Fibroblast of skin of left quadriceps (primary cell): ENCODE measurements at places on chromosomes 5 and 9.
A peak's percentile ranks its signal among the peaks of the same experiment; 100 is the strongest.

DNA sequence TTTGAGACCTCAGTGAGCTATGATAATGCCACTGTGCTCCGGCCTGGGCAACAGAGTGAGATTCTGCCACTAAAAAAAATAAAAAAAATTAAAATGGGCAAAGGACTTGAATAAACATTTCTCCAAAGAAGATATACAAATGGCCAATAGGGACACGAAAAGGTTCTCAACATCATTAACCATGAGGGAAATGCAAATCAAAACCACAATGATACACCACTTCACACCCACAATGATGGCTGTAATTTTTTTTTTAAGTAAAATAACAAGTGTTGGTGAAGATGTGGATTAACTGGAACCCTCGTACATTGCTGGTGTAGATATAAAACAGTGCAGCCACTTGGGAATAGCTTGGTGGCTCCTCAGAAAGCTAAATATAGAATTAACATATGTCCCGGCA is 68.0 kb downstream of the SIL1 start:
- no peak for DNase-seq

- DNase-seq, result no peak
These were observed 1.3 kb downstream of the BRD3OS start for GRCh38 chr9:134026581-134026980.

DNA sequence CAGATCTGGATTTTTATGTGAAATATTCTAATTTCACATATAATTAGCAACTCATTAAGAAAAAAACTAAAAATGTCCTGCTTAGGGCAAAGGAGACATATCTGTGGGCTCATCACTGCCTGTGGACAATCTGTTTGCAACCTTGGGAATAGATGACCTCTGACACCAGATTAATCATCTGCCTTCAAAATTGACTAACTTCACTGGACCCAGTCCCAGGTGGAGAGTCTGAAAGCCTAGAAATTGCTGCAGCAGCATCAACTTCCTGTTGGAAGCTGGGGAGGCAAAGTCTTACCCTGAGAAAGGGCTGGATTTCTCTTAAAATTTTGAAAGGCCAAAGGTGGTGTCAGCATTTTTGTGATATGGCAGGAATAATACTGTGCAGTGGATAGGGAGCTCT is 76.3 kb upstream of the TNC start:
- no peak for DNase-seq

- DNase-seq, result no peak
These were observed 6.6 kb upstream of the SQSTM1 start for GRCh38 chr5:179814090-179814489.

DNA sequence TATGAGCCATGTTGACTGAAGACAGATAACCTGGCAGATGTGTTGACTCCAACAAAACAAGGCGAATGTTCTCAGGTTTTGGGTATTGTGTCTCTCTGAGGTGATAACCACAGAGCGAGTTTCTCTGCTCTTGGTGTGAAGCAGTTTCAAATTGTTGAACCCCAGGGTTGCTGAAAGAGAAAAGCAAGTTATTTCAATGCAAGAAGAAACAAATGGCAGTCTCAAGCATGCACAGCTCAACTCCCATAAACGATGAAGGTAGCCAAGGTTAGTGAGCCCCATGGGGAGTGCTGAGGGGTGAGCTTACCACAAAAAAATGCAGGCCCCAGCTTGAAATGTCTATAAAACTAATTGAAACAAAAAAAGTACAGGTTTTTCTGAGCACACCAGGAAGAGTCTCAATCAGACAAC is 220.8 kb upstream of the DAPK1 start:
- DNase-seq, result peak; percentile 84

GRCh38 chr5:11897781-11898180 is 6.5 kb downstream of the CTNND2 start:
- no peak for DNase-seq

DNA sequence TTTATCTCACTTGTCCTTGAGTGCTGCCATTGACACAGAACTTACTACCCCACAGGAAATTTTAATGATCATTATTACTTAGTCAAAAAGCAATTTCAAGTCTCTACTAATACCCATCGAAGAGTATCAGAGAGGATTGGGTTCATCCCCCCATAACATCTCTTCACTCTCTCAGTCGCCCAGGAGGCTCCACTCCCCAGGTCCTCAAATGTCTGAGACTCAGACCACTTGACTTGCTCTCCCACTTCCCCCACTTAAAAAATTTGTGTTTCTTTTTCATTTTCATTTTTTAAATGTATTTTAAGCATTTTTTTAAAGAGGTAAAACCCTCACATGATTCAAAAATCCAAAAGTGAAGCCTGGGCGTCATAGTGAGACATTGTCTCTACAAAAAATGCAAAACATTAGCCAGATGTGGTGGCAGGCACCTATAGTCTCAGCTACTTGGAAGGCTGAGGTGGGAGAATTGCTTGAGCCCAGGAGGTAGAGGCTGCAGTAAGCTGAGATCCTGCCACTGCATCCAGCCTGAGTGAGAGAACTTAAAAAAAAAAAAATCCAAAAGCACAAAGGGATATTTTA is 56.8 kb upstream of the TRAF1 start:
- DNase-seq, result no peak

GRCh38 chr9:34457266-34458012 is 931 bp downstream of the FAM219A start:
- peak; percentile 37 for DNase-seq

DNA sequence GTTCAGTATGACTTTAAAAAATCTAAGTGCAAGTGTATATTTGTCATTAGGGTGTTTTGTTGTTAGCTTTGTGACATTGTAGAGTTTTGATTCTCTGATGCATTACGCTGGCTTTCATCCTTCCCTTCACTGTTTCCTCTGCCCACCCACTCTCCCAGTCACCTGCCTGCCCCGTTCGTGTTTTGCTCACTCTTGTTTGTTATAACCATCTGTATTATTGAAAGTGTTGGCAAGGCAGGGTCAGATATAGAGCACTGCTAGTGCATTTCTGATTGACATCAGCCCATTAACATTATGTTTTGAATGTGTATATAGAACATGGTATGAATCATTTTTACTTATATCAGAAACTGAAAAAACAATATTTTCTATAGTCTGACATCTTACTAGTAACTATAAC is 27.3 kb downstream of the SCGB3A1 start:
- no peak for DNase-seq

- DNase-seq, result peak; percentile 63
These were observed 51.2 kb upstream of the TESK1 start for GRCh38 chr9:35553670-35554543.

GRCh38 chr9:127119320-127119709 is 3.1 kb downstream of the ANGPTL2 start:
- DNase-seq, result no peak

GRCh38 chr9:133919253-133920115 is 72.6 kb downstream of the VAV2 start:
- no peak for DNase-seq

GRCh38 chr9:120388003-120388855 is 191.7 kb downstream of the CDK5RAP2 start:
- DNase-seq, result no peak

DNA sequence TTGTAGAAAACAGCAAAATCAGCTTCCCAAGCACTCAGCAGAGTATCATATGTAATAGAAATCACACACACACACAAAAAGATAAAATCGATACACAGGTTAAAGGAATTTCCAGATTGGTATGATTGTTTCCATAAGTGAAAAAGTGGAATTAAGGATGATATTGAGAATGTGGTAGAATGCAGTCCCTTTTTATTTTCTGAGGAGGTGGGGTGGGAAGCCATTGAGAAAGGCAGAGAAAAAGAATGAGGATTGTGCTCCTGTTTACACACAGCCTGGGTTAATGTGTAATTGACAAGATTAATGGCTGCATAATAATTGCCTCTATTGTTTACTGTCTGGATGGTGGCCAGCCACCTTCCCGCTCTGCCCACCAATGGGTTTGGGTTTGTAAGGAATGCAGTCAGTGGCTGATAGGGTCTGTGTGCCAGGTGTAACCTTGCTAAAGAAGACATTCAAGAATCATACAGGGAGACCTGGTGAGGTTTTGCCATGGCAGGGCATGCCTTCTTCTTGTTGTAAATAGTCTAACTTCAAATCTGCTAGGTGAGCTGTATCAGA is 177.2 kb upstream of the MAP3K1 start:
- DNase-seq, result no peak

- no peak for DNase-seq
These were observed 1.1 kb downstream of the HEXB start for GRCh38 chr5:74685979-74686631.

GRCh38 chr5:163595932-163596607 is 90.7 kb downstream of the MAT2B start:
- DNase-seq, result no peak

DNA sequence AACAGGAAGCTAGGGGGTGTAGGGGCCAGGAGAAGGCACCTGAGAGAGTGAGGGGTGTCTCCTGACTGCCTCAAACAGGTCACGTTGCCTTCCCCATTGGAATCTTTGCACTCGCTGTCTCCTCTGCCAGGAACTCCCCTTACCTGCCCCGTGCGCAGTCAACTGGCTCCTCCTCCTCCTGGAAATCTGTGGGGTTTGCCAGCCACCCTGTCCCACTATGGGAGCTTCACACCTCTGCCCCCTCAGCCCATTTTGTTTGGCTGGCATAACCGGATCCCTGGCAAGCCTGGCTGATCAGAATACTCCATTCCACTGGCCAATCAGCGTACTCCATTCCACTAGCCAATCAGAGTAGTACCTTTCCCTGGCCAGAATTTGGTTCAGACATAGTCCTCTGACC is 10.4 kb upstream of the SLC34A1 start:
- DNase-seq, result no peak

- no peak for DNase-seq
These were observed 16.3 kb downstream of the DAPK1 start for GRCh38 chr9:87513880-87514535.

GRCh38 chr9:100090880-100091279 is 7.9 kb downstream of the ERP44 start:
- DNase-seq, result no peak

DNA sequence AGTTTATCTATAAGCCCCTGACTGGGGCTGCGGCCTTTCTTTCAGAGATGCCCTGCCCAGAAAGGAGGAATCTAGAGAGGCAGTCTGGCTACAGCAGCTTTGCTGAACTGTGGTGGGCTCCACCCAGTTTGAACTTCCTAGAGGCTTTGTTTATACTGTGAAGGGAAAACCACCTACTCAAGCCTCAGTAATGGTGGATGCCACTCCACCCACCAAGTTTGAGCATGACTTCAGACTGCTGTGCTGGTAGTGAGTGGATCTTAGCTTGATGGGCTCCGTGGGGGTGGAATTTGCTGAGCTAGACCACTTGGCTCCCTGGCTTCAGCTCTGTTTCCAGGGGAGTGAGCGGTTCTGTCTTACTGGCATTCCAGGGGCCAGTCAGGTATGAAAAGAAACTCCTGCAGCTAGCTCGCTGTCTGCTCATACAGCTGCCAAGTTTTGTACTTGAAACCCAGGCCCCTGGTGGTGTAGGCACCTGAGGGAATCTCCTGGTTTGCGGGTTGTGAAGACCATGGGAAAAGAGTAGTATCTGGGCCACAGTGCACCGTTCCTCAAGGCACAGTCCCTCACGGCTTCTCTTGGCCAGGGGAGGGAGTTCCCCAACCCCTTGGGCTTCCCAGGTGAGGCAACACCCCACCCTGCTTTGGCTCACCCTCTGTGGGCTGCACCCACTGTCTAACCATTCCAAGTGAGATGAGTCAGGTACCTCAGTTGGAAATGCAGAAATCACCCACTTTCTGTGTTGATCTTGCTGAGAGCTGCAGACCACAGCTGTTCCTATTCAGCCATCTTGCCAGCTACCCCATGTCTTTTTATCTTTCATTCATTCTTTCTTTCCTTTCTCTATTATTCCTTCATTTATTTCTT is 211.8 kb upstream of the C9orf72 start:
- no peak for DNase-seq

DNA sequence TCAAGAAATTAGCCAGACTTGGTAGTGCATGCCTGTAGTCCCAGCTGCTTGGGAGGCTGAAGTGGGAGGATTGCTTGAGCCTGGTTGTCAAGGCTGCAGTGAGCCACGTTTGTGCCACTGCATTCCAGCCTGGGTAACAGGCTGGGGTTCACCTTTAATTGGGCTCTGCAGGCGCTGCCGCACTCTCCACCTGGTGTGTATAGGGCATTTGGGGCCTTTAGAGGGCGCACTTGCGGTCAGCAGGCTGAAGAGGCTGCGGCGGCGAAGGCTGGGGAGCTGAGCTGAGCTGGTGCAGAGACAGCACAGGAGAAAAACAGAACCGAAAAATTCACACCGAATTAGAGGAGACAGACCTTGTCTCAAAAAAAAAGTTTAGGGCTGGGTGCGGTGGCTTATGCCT is 31.2 kb downstream of the CDK7 start:
- no peak for DNase-seq

- peak; percentile 6 for DNase-seq
These were observed 102.6 kb upstream of the TRPM3 start for GRCh38 chr9:71223953-71224538.

DNA sequence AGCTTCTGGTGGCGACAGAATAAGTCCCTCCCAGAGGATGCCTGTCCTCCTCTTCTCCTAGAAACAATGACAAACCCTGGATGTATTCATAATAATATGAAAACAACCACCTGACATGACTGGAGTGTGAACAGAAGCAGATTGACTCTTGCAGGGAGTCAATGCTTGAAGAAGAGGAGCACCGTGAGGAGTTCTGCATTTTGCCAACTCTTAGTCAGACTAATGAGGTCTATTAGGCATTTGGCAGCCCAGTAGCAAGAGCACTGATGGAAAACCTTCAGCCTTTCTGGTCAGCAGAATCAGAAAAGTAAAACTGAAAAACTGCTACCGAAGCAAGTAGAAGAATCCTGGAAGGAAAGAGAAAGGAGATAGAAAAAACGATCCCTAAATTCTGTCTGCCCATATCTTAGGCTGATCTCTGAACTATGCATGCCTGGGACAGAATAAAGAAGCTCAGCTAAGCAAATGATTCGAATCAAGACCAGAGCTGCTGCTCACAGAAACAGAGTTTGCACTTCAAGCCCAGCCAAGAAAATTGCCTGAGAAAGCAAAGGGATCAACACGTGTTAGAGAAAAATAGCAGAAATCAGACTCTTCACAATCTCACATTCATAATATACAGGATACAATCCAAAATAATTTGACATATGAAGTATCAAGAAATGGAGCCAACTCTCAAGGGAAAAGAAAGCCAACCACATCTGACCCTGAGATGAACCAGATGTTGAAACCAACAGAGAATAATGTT is 69.5 kb upstream of the OSMR start:
- DNase-seq, result no peak

- DNase-seq, result no peak
These were observed 173.9 kb downstream of the TRPM3 start for GRCh38 chr9:70947511-70947910.

DNA sequence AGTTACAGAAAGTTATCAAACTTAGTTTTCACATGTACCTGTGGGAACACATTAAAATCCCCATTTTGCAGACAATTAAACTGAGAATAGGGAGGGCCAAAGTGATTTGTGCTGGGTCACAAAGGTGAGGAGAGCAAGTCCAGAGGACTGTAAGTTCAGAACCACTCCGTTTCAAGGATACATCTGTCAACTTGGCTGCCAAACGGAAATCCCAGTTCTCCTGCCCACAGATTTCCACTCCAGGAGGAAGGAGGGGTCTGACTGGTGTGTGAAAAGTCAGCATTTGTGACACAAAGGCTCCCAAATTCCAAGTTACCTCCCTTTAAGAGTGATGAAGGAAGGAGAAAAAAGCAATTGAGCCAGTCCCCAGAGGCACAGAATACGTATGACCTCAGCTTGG is 42.3 kb downstream of the PRELID2 start:
- no peak for DNase-seq
